ENCODE measurements at places on chromosomes 13 and 19. TPM values are rescaled to one million over a fixed set of nuclear protein-coding genes. Genes with fewer than 3 reads are reported as not detected.

The MAU2 gene
- polyA plus RNA-seq: 8.5 TPM

The FCER2 gene
- 0.29 TPM for polyA plus RNA-seq

The ZNF44 gene
- 18.6 TPM for polyA plus RNA-seq

The ZNF837 gene
- 3.6 TPM for polyA plus RNA-seq
